ENCODE measurements at places on chromosomes 6 and 20. TPM values are rescaled to one million over a fixed set of nuclear protein-coding genes. Genes with fewer than 3 reads are reported as not detected.

- no peak for DNase-seq
Measured at GRCh38 chr6:16660157-16660497, 101.1 kb downstream of the ATXN1 start.

DNA sequence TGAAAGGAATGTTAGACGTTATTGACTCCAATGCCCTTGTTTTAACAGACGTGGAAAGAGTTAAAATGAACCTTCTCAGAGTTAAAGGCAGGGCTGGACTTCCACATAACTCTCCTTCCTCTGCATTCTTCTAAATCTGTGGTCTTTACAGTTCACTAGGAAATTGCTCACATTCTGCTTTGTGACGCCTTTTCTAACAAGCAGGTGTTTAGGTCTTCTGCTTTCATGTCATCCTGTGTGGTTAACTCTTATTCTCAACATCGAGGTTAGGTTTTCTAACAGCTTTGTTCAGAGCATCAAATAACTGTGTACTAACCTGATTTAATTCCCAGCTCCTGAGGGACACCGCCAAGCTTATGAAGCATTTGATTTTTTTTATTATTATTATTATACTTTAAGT, 81.3 kb upstream of the NT5E start:
- no peak for DNase-seq

GJA1 gene
- 8.3 TPM for total RNA-seq

GRCh38 chr6:152846825-152847224, 96.2 kb downstream of the VIP start:
- DNase-seq = peak; percentile 10

DNA sequence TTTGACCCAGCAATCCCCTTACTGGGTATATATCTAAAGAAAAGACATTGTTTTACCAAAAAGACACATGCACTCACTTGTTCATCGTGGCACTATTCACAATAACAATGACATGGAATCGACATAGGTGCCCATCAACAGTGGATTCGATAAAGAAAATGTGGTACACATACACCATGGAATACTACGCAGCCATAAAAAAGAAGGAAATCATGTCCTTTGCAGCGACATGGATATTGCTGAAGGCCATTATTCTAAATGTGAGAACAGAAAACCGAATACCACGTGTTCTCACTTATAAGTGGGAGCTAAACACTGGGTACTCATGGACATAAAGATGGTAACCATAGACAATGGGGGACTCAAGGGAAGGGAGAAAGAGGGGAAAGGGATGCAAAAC, 222.3 kb downstream of the RNGTT start:
- no peak for DNase-seq

HSD17B8 gene
- total RNA-seq = 9.1 TPM

DNA sequence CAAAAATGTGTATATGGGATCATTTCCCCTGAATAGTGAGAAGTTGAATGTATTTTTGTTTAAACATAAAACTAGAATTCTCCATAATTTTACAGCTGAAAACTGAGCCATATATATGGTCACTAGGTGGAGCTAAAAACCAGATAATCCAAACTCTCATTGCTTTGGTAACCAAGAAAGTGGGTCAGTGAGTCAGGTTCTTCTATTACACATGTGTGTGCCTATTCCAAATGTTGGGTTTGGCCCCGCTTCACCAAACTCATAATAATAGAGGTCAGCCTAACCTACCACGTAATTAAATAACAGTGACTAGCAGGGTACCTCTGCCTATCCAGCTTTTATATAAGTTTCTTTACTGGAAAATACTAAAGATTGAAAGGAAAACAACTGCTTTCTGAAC, 19.3 kb upstream of the RNGTT start:
- peak; percentile 85 for DNase-seq

MUC22 gene
- total RNA-seq = not detected

BTN1A1 gene
- not detected for total RNA-seq

DNA sequence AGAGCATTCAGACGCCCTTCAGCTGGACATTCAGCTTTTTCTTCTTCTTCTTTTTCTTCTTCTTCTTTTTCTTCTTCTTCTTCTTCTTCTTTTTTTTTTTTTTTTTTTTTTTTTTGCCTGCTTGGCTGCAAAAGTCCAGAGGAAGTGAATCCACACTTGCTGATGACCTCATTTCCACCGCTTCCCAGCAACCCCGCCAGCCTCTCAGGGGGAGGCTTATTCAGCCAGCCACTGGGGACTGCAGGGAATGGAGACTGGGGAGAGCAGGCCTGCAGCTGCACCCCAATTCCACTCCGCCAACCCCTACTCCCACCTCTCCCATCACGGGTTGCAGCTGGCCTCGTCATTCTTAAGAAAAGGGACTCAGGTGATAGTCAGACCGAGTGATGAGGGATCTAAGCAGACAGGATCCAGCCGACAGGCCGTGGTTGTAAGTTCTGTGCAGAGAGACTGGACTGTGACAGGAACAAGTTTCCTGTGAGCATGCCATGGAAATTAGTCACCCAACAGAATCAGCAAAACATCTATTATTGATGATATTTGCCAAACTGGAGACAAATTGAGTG, 59.0 kb upstream of the QKI start:
- DNase-seq = peak; percentile 81

STK35 gene
- total RNA-seq = 16.4 TPM

DNA sequence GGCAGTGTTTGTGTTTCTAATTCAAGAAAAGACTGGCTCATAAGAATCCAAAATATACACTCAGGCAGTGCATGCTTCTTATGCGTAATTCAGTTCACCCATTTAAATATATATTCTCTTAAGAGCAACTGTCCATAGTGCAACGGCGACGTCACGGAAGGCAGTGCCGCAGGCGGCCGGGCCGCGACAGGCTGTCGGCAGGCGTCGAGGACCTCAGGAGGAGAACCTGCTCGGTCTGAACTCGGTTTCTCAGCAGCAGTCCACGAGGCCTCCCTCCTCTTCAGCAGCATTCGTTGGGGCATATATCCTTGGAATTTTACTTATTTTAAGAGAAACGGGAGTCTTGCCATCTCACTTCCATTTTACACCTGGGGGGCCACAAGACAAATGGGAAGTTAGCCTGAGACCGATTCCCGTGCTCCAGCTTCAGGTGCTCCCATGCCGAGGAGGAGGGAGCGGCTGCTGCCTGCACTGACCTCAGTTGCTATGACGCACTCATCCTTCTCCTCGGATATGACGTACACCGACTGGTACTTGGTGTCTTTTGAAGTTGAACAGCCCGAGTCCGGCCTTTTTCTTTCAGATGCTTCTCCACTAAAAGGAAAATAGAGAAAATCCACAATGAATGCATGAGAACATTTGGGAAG, 8.2 kb downstream of the DLL1 start:
- no peak for DNase-seq

DNA sequence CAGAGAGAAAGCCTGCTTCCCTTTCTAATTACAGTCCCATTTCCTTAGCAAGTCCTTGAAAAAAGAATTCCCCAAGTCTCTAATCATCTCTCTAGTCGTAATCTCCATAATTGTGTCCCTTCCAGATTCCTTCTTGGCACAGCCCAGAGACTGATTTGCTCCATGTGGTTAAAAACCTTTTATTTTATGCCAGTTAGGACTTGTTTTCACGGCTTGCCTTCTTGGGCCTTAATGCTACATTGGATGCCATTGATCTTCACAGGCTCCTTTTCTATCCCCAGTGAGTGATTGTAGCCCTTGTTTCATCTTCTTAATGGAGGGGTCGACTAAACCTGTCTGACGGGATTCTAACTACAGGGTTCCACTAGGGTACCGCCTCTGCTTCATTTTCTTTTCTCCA, 650.6 kb upstream of the ARID1B start:
- DNase-seq = no peak

DNA sequence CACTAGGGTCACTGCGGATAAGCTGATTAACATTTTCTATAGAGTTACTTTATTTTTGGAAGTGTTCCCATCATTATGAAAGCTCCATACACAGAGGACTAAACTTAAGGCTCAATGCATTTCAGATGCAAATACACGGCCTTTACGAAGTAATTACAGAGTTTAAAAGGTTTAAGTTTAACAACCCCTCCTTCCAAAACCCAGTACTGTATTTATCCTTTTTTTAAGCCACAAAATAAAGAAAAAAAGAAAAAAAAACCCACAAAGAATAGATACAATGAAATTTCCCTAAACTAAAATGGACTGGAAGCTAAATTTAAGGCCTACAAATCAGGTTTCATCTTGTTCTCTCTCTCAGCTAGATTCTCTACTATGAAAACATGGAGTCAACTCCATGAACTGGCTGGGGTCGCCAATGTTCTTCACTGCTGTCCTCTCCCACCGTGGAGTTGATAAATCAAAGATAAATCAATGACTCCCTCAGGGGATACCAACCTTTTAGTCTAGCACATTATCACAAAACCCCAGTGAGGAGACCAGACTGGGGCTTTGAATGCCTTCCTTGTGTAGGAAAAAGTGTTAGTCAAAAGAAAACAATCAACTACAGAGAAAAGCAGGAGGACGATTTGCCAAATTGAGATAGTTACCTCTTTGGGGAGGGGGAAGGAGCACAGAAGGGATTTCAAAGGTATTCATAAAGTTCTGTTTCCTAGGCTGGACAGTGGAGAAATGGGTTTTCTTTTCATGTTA, 52.5 kb downstream of the TNFRSF21 start:
- DNase-seq = no peak

BCAS4 gene
- 14.5 TPM for total RNA-seq

- peak; percentile 53 for DNase-seq
Measured at GRCh38 chr20:35269055-35269781, 8.7 kb downstream of the MMP24OS start.

DNA sequence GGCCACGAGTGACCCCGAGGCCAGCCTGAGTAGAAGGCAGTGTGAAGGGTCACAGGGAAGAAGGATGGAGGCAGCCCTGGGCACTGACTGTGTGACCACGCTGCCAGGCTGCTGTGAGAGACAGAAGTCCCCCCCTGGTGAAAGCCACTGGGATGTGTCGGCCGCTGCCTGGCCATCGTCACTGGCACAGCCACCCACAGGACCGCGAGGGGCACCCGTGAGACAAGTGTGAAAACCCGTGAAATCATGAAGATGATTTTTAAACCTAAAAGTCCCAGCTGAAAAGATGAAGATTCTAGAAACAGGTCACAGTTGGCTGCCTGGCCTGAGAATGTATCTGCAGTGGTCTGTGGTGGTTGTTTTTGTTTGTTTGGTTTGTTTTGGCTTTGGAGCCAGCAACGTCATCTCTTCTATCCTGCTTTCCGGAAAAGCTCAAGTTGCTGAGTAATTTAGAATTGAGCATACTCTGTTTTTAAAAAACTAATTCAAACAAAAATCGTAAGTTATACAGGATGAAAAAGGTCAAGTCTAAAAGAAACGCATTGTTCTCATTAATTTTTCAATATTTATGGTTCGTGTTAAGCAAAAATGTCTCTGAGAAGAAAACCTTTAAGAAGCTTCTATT, 94.7 kb downstream of the HUS1B start:
- DNase-seq = no peak

DNA sequence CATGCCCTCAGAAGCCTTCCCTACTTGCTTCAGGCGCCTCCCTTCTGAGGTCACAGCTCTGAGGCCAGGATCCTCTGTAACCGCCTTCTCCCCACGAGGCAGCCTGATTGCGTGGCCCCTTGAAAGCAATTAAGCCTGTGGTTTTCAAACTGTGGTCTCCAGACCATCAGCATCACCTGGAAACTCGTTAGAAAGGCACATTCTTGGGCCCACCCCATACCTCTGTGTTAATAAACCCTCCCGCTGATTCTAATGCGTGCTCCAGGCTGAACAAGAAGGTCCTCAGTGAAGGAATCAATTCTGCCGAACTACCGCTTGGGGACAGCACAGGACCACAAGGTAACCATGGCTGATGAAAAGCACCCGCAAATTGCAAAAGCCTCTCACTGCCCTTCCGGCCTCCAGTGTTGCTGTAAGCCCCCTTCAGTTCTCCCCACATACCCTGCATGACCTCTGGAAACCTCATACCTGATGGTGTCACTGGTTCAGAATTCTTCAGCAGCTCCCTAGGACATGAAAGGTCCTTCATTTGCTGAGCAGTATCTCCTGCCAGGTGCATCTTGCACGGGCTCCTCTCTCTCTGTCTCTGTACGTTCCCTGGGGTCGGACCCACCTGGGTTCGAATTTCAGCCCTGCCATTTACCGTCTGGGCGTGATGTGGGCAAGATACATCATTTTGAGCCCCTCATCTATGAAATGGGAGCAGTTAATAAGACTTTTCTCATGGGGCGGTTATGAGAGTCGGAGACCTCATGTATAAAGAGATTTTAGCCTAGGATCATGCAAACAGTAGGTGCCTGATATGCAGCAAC, 93.3 kb upstream of the RNF24 start:
- DNase-seq = peak; percentile 73

- peak; percentile 86 for DNase-seq
Measured at GRCh38 chr6:5989141-5989723, 17.5 kb downstream of the NRN1 start.

DNA sequence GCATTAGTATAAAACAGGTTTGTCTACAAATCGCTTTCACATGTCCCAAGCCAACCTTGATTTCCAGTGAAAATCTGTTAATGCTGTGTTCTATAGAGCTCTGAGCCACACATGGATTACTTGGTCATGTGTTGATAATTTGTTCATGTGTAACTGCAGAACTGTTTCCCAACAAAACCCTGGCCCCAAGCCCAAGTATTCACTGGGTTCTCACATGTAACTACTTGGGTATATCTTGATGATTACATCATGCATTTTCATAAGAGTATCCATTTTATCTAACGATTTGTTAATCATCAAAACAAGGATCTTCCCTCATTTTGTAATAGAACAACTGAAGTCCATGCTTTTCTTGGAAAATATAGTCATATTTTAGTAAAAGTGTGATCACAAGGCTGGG, 657.6 kb downstream of the PRKN start:
- no peak for DNase-seq

PERP gene
- 0.63 TPM for total RNA-seq

DNA sequence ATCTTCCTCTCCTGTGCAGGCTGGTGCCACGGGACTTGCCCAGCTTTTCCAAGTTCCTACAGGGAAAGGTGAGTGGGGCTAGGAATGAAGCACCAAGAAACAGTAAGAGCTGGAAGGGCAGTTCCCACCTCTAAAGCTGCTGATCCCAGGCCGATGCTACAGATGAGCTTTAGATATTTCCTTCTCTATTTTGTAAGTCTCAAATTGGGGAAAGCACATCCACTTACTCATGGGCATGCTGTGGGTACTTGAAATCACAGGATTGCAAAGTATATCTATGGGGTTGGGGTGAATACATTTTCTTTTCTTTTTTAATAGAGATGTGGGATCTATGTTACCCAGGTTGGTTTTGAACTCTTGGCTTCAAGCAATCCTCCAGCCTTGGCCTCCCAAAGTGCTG, 3.1 kb downstream of the ZBTB2 start:
- DNase-seq = no peak

GRCh38 chr6:21831521-21832291, 238.2 kb downstream of the SOX4 start:
- DNase-seq = no peak

DNA sequence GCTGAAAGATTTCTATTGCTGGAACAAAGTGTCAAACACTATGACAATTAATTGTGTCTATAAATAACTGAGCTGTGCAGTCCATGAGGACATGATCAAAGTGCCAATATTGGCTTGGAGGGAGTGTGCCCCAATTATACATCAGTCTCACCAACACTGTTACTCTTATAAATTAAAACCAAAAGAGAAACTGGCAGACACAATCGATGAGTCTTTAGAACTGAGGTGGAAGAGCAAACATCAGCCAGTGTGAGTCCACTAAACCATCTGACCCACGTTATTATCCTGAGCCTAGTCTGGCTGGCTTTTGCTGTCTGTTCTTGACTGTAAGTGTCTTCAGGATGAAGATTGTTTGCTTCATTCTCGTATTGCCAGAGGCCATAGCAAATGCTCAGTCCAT, 98.9 kb downstream of the OLIG3 start:
- DNase-seq = no peak
